D341Med (cell line): ENCODE measurements at places on chromosomes 11 and 22.

DNA sequence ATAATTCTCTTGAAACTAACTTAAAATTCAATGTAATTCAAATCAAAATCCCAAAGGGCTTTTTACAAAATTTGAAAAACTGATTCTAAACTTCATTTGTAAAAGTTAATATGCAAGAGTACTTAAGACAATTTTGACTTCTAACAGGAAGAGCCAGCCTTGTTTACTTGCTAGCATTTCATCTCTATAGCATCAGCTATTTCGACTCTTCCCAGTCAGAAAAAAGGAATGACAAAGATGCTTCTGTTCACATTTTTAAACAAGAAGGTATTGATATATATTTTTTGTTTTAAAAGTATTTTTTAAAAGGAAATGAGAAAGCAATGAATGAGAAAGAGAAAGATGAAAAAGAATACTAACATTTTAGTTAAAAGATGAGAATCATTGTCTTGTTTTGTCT, 16.4 kb downstream of the SLN start:
- no peak for DNase-seq

GRCh38 chr11:69896250-69896649, 77.0 kb upstream of the FGF3 start:
- DNase-seq = no peak

GRCh38 chr11:75839851-75840250, 24.8 kb downstream of the UVRAG start:
- no peak for DNase-seq

- DNase-seq = no peak
Observed at GRCh38 chr11:117980280-117980679, 5.9 kb upstream of the IL10RA start.

DNA sequence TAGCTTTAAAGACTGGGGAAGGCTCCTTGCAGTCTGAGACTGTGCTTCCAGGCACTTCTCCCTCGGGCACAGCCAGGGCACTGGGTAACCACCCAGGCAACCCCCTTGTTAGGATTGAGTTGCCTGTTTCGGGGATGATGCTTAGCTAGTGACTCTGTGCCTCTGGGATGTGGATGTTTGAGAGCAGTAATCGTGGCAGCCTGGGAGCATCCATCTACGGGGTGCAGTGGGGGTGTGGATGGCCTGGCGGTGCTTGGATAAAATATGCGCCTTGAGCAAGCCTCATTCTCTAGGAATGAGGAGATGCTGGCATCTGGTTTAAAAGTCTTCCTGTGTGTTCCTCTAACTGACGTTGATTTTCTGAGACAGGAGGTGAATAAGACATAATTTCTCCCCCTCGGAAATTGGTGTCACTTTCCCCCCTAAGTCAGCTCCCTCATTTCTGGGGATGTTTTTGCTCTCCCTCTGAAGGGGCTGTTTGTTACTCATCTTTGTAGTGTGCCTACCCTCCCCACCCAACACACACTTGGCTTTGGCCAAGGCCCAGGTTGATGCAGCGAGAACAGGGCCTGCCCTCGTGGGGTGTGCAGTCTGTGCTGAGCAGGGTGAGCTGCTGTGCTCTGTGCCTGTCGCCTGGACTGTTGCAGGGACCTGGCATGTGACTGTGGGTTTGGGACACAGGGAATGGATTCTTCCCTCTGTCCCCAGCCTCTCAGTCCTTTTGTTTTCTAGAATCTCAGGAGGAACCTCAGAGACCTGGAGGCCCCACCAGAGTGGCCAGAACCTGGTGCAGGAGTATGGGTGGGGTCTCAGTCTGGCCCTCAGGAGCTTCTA, 2.0 kb downstream of the GNAZ start:
- no peak for DNase-seq

- DNase-seq = no peak
Observed at GRCh38 chr22:27116312-27117086, 459.1 kb downstream of the MIAT start.

DNA sequence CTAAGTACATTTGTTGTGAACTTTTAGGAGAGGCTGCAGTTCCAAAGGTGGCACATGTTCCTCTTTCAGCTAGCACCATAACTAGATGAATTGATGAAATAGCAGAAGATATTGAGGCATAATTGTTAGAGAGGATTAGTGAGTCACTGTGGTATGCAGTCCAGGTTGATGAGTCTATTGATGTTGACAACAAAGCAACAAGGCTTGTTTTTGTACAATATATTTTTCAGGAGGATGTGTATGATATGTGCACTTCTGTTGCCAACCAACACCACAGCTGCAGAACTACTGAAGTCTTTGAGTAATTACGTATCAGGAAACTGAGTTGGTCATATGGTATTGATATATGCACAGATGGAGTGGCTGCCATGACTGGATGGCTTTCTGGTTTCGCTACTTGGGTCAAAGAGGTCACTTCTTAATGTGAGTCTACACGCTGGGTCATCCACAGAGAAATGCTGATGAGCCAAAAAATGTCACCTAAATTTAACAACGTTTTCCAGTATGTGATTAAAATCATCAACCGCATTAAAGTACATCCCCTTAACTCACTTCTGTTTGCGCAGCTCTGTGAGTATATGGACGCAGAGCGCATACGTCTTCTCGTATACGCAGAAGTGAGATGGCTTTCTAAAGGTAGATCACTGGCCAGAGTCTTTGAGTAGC, 261.3 kb upstream of the ANO5 start:
- no peak for DNase-seq

- no peak for DNase-seq
Observed at GRCh38 chr22:30948930-30949342, 19.6 kb downstream of the MORC2 start.

DNA sequence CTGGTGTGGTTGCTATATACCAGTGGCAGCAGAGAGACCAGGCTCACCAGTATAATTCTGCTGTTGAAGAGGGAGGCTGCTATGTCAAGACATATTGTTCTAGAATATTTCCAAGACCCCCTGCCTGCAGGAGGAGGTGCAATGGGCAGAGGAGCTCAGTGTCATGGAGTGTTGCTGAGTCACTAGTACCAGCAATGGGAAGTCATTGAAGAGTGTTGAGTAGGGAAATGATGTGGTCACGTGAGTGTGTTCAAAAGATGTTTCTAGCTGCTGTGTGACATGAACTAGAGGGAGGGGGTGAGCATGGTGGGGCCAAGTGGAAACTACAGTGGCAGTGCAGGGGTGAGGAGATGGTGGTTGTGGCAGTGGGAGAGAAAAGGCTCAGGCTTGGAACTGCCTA, 76.3 kb upstream of the BIRC3 start:
- no peak for DNase-seq

GRCh38 chr11:12056119-12056518, 47.7 kb upstream of the DKK3 start:
- no peak for DNase-seq

DNA sequence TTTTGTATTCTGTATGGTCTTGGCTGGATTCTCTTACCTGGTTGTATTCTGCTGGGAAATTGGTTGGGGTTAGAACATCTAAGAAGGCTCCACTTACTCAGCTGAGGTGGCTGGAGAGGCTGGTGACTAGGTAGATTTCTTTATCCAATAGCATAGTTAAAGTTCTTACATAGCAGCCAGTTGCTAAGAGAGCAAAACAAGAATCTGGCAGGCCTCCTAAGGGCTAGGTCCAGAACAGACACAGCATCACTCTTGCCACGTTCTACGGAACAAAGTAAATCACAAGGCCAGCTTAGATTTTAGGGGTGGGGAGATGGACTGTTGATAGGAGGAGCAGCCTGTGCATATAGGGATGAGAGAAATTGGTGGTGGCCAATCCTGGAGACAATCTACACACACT, 141.3 kb upstream of the CCDC90B start:
- no peak for DNase-seq

GRCh38 chr22:45969414-45969799, 7.6 kb downstream of the WNT7B start:
- no peak for DNase-seq

- DNase-seq = no peak
Observed at GRCh38 chr22:43305806-43306205, 37.4 kb downstream of the SCUBE1 start.
